ENCODE measurements at places on chromosomes 6 and 20.

- DNase-seq: no peak
Observed at GRCh38 chr6:140460267-140460666, 1085.8 kb upstream of the CITED2 start.

DNA sequence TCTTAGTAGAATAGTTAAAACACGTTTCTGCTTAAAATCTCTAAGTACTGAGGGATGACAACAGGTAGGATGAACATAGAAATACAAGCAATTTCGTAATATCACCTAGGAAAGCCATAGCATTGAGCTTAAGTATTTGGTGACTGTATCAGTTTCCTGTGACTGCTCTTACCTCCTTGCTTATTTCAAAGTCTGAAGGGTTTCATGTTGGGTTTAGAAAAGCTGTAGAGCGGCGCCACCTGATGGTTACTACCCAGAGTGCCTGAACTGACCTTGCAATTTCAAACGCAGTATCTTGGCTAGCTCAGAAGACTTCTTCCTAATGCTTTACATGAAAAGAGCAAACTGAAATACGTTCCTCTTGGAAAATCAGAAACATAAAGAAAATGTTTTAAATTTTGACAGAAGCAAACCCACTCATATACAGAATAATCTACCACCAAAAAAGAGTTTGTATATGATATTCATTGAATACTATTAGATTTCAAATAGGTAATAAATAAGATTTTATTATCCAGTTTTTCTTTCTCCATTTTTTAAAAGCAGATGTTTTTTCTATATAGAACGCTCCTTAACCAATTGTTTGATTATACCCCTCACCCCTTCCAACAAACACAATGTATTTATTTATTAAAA, 82.3 kb upstream of the RIPOR2 start:
- peak; percentile 57 for DNase-seq

- no peak for DNase-seq
Observed at GRCh38 chr6:162092816-162093502, 634.6 kb downstream of the PRKN start.

- DNase-seq: no peak
Observed at GRCh38 chr6:64083261-64083660, 447.7 kb downstream of the PHF3 start.

DNA sequence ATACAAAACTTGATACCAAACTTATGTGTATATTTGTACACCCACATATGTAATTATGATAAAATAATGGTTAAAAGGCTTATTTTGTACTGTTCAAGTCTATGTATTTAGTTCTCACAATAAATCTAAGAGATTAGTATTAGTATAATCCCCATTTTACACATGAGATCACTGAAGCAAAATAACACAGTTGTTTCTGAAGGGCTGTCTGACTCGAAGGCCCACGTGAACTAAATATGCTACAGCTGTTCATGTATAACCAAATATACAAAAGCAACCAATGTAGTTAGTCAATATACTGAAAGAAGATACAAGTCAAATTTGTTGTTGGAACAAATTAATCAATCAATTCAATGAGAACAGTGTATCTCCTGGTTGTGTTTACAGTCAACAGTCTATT, 959.2 kb downstream of the EPHA7 start:
- DNase-seq: no peak

DNA sequence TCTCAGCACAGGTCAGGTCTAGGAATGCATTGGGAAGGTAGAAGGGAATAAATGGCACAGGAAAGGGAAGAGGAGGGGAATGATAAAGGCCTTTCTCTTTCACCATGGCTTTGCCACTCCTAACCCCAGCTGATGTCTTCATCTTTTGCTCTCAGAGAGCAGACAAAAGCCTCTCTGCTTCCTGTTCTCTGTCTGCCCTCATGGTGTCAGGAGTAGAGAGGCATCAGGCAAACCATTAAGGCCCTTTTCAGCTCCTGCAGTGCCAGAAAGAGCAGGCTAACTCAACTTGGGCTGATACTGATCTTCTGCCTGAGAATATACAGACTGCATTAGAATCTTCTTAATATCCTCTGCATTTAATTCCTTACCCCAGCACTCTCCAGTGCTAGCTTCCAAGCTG, 48.0 kb upstream of the STXBP5 start:
- no peak for DNase-seq

DNA sequence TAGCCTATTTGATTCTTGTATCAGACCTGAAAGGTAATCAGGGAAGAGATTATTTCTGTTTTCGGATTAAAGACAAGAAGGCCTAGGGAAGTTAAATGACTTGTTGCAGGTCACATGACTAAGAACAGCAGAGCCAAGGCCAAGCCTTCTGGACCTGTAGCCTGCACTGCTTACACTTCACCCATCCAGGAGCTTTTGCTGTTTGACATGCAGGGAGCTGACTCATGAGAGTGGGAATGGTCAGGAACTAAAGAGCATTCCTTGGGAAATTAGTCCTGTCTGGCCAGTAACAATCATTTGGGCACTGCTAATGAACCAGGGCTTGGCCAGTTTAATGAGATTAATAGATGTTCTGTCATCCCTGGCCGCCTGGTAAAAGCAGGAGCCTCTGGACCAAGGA, 46.8 kb downstream of the EIF2S2 start:
- DNase-seq: no peak

- no peak for DNase-seq
Observed at GRCh38 chr20:59458645-59459044, 145.7 kb upstream of the PHACTR3 start.

DNA sequence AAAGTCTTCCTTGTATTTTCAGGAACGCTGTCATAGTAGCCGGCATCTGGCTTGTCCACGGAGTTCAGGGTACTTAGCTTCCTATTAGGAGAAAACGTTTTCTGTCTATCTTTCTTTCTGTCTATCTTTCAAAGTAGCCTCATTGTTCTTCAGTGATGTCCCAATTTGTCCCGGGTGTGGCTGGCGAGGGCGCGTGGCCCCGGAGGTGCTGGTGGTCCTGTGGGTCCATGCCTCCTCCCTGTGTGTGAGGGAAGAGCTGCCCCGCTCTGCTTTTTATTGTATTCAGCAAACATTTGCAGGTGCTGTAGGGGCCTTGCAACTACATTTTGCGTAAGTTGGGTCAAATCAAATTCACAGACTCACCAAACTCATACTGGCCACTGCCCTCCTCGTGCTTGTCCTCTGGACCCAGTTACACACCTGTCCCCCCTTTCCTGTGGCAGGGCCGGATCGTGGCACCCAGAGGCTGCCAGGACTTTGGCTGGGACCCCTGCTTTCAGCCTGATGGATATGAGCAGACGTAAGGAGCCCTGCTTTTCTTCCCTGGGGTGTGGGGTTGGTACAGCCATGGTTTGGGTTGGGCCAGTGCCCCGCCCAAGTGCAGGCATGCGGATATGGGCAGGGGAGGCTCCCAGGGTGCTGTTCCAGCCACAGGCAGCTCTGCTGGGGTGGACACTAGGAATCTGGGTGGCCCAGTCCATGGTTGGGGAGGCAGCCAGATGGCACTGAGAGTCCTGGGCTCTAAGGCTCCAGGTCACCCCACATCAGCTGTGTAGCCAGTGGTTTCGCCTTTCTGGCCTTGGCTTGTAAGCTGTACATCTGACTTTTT, 12.3 kb downstream of the ITPA start:
- no peak for DNase-seq

DNA sequence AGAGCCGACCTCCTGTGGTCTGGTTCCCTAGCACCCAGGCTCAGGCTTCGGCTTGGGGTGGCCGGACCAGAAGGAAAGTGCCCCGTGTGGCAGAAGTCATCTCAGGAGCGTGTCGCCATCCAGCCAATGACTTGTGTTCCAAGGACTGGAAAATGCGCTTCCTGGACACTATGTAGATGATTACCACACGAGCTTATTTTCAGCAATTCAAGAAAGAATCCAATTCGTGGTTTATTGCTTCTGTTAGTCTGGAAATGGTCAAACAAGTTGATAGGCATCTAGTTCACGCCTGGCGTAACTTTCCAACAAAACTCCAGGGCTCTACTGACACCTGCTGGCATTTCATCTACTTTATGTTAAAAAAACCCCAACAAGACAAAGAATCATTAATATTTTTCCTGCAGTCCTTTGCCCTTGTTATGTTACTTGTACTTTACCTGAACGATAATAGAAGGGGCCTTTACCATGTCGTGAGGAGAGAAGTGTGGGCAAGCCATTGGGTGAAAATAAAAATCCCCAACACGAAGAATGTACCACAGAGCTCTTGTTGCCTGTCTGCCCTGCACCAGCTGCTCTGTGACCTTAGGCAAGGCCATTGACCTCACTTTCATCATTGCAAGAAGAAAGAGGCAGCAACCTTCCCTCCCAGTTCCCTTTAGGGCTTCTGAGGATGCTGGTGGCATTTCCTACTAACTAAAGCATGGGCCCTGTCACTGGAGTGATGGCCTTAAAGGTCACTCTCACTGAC, 154.7 kb upstream of the LAMP5 start:
- DNase-seq: no peak

DNA sequence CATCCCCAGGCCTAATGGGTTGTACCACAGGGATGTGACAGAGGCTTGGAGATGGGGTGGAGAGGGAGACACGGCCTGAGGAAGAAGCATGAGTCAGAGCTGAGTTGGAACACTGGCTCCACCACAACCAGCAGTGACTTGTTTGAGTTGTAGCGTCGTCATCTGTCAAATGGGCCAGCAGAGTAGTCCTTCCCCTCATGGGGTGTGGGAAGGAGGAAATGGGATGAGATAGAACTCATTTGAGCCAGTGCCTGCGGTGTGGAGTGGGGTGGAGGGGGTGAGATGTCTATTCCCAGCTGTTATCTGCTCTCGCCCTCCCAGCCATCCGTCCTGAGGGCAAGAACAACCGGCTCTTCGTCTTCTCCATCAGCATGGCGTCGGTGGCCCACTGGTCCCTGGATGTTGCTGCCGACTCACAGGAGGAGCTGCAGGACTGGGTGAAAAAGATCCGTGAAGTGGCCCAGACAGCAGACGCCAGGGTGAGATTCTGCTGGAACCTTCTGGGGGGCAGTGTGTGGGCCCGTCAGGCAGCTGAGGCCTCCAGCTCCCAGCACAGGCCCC, 32.5 kb downstream of the PLCG1 start:
- no peak for DNase-seq

DNA sequence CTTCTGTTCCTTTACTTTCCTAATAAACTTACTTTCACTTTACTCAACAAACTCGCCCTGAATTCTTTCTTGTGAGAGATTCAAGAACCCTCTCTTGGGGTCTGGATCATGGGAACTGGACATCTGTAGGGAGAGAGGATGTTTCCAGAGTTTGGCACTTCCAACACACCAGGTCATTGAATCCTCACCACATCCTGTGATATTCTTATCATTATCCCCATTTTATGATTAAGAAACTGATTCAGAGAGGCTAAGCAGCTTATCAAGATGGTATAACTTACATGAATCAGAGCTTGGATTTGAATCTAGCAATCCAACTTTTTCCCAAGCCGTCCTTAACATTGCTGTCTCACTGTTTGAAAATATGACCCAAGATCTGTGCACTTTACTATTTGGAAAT, 15.5 kb downstream of the PPIL6 start:
- no peak for DNase-seq

DNA sequence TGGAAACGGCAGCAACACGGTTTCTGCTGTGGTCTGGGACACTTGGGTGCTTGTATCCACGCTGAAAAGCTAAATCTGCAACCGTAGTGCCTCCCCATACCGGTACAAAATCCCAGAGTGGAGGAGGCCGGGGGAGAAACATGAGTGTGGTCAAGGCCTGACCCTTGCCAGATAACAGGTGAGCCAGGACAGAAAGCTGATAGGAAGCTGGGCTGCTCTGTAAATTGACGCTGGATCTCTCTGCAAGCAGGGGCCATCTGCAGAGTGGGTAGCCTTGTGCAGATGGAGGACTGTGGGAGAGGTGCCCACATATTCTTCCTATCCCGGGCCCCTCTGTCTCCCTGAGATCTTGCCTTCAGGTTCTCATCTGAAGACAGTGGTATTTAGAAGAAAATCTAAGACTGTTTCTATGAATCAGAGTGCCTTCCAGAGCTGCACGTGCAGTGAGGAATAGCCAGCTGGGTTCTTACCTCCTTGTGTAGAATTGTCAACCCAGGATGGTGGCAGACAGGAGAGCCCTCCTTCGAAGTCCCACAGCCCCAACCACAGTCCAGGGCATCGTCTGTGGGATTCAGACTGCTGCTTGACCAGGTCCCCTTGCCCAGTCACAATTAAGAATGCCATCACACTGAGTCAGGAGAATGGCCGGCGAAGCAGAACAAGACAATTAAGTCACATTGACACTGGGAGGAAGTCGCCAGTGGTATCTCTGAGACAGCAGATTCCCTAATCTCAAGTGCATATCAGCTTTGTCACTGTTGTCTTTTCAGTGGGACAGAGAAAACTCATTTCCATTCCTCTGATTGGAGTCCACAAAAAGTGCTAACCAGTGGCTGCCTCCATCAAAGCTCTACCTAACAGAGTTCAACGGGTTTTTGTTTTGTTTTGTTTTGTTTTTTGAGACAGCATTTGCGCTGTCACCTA, 100.0 kb upstream of the RIPOR2 start:
- DNase-seq: no peak

DNA sequence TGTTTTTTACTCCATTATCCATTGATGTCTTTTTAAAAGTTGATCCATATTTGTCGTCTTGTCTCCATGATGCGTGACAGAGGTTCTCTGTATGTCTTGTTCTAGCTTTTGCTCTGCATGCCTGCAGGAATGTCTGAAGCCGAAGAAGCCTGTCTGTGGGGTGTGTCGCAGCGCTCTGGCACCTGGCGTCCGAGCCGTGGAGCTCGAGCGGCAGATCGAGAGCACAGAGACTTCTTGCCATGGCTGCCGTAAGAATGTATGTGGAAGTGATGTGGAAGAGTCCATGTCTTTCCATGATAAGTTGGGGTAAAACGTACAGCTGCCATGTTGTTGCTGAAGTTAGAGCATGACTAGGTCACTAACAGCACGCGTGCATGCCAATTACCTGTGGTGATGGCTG, 5.3 kb downstream of the RNF114 start:
- DNase-seq: no peak
